ENCODE measurements at places on chromosomes 4 and X.
A peak's percentile ranks its signal among the peaks of the same experiment; 100 is the strongest.

GRCh38 chr4:176794151-176794550, 1.4 kb upstream of the VEGFC start:
- H3K27ac ChIP-seq, result no peak overlapping the region
- no peak overlapping the region for H3K4me3 ChIP-seq
- H3K27me3 ChIP-seq, result peaks cover 55% of the 10 kb centered on the region

GRCh38 chrX:71216485-71216884, 6.5 kb upstream of the GJB1 start:
- no peak overlapping the region for H3K4me3 ChIP-seq
- DNase-seq, result no peak
- H3K27ac ChIP-seq, result no peak overlapping the region
- H3K4me1 ChIP-seq, result peaks cover 3% of the 10 kb centered on the region
- no peaks in the 10 kb centered on the region for H3K27me3 ChIP-seq

DNA sequence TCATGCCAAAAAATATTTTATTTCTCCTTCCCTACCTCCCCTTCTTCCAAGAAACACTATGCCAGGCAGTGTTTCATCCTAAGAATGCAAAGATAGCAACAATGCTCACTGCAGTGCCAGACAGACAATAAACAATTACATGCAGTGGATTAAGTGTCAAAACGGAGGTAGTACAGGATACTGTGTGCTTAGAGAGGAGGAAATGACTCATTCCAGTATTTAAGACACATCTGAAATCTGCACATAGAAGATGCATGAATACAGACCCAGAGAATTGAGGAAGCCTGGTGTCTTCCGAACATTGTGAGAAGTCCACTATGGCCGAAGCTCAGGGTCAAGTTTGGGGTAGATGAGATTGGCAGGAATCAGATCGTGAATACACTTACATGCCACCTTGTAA, 326.4 kb downstream of the PPP3CA start:
- H3K27me3 ChIP-seq, result no peaks in the 10 kb centered on the region
- peaks cover 40% of the 10 kb centered on the region for H3K4me1 ChIP-seq
- H3K4me3 ChIP-seq, result no peak overlapping the region
- H3K36me3 ChIP-seq, result peaks cover 12% of the 10 kb centered on the region
- no peak for DNase-seq
- H3K27ac ChIP-seq, result peak overlapping the region; percentile 34

DNA sequence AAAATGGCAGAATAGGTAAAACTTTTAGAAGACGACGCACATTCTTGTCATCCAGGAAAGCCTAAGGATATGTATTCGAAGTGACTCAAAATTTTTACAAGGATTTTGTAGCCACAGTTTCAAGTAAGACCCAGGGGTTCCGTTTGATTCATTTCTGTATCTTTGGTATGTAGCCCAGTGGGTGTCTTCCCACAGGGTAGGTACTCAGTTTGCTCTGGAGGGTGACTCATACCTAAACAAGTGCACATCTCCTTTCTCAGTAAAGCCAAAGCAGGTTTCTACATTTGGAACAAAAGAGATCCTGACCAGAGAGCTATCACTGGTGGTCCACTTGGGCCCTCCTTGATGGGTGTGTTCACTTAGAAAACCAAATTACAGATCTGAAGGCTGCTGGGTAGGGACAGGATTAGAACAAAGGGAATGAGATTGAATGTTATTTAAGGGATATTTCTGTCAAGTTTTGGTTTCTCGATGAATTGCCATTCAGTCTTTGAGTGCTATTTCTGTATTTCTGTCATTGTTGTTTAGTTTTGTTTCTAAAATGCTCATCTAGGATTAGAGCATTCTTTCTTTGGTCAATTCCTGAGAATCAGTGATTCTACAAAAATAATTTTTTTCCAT, 56.1 kb downstream of the PLS3 start:
- no peaks in the 10 kb centered on the region for H3K27me3 ChIP-seq
- no peaks in the 10 kb centered on the region for H3K36me3 ChIP-seq

- no peaks in the 10 kb centered on the region for H3K27me3 ChIP-seq
- peaks cover 22% of the 10 kb centered on the region for H3K4me1 ChIP-seq
- peak overlapping the region; percentile 51 for H3K27ac ChIP-seq
Observed at GRCh38 chrX:39238006-39238405, 436.7 kb downstream of the MID1IP1 start.

DNA sequence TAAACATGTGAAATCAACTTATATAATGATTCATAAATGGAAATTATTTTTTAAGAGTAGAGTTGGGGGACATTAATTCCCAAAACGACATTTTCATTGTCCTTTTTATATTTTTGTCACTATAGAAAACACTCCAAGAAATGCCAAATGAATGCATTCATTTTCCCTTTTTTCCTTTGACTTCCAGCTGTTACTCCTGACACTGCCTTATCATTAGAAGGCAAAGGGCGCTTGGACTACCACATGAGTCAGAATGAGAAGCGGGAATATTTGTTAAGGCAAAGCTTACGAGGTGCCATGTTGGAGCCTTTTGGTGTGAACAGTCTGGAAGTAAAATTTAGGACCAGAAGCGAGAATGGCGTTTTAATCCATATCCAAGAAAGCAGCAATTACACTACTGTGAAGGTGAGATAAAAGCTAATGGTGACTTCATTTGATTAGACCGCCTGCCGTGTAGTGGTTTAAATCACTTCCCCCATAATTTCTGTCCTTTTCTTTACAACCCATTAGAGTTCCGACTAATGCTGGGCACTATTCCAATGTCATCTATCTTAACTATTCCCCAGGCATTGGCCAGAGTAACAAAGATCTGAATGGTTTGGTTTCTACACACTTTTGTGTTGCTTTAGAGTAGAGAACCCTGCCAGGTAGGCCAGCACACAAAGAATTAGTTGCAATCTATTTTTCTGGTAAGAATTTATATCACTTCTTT, 166.7 kb downstream of the FAT4 start:
- H3K36me3 ChIP-seq, result no peaks in the 10 kb centered on the region
- H3K27me3 ChIP-seq, result no peaks in the 10 kb centered on the region
- H3K4me3 ChIP-seq, result no peak overlapping the region
- DNase-seq, result no peak

DNA sequence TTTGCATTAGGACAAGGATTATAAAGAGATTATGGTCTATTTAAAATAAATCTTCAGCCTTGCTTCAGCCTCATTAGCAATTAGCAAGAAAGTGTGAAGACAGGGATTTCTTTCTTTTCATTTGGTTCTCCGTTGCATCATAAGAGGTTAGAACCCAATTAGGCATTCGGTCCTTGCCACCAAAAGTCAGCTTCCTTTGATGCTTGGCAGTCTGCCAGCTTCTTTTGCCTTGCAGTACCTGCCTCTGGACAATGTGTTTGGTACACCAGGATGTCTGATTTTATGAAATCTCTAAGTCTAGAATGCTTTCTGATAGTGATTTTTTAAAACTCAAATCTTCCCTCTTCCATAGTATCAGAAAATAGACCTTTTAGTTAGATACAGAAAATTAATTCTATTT, 12.4 kb downstream of the SMIM20 start:
- peaks cover 5% of the 10 kb centered on the region for H3K36me3 ChIP-seq
- H3K4me1 ChIP-seq, result peaks cover 10% of the 10 kb centered on the region
- no peak overlapping the region for H3K27ac ChIP-seq

GRCh38 chrX:134670134-134670924, 12.1 kb upstream of the PLAC1 start:
- no peaks in the 10 kb centered on the region for H3K27me3 ChIP-seq
- no peaks in the 10 kb centered on the region for H3K4me1 ChIP-seq
- no peak overlapping the region for H3K4me3 ChIP-seq
- no peak for DNase-seq
- H3K27ac ChIP-seq, result no peak overlapping the region

DNA sequence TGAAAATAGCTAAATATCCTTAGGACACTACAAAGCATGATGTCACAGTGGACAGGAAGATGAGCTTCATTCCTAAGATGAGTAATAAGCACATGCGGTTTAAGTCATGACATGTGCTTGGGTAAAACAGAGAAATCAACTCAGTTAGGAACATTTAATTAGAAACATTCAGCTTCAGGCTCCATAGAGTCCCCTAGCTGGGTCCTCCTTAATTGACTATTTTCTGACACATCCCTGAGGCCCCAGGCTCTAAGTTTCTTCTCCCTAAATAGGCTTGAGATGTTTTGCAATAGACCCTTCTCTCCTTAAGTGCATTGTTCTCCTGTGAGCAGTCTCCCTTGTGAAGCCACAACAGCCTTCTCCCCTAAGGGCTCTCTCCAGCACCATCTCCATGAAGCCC, 70.4 kb upstream of the ANXA3 start:
- H3K4me3 ChIP-seq, result no peak overlapping the region
- H3K27me3 ChIP-seq, result no peaks in the 10 kb centered on the region
- H3K36me3 ChIP-seq, result no peaks in the 10 kb centered on the region
- no peak for DNase-seq
- H3K4me1 ChIP-seq, result no peaks in the 10 kb centered on the region
- no peak overlapping the region for H3K27ac ChIP-seq

- H3K27ac ChIP-seq, result no peak overlapping the region
- DNase-seq, result no peak
- H3K4me1 ChIP-seq, result peaks cover 4% of the 10 kb centered on the region
- H3K4me3 ChIP-seq, result no peak overlapping the region
- H3K27me3 ChIP-seq, result no peaks in the 10 kb centered on the region
Observed at GRCh38 chr4:9977518-9978031, 43.7 kb downstream of the SLC2A9 start.

GRCh38 chrX:105700331-105700730, 122.0 kb upstream of the NRK start:
- DNase-seq, result no peak
- H3K4me1 ChIP-seq, result no peaks in the 10 kb centered on the region
- H3K4me3 ChIP-seq, result no peak overlapping the region
- no peaks in the 10 kb centered on the region for H3K27me3 ChIP-seq
- no peaks in the 10 kb centered on the region for H3K36me3 ChIP-seq

GRCh38 chr4:125389713-125390112, 75.0 kb downstream of the FAT4 start:
- no peaks in the 10 kb centered on the region for H3K36me3 ChIP-seq
- DNase-seq, result no peak
- H3K27ac ChIP-seq, result no peak overlapping the region
- no peaks in the 10 kb centered on the region for H3K27me3 ChIP-seq
- no peaks in the 10 kb centered on the region for H3K4me1 ChIP-seq

DNA sequence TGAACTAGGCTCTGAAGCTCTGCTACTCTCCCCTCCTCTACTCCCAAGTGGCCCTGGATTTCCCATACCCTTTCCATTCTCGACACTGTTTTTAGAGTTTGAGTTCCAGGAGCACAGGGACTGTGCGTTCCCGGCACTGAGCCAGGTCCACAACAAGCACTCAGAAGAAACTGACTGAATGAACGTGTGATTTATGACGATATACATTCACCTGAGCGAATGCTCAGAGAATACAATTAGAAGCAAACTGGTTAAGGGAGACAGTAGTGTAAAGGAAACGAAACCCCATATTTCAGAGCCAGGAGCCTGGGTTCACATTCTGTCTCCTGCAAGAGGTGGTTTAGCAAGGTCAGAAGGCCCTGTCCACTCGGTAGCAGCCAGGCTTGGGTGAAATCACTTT, 1.4 kb upstream of the KIAA0232 start:
- H3K27me3 ChIP-seq, result no peaks in the 10 kb centered on the region
- H3K4me1 ChIP-seq, result peaks cover 73% of the 10 kb centered on the region
- H3K4me3 ChIP-seq, result peak overlapping the region; percentile 53
- DNase-seq, result no peak
- peak overlapping the region; percentile 73 for H3K27ac ChIP-seq

DNA sequence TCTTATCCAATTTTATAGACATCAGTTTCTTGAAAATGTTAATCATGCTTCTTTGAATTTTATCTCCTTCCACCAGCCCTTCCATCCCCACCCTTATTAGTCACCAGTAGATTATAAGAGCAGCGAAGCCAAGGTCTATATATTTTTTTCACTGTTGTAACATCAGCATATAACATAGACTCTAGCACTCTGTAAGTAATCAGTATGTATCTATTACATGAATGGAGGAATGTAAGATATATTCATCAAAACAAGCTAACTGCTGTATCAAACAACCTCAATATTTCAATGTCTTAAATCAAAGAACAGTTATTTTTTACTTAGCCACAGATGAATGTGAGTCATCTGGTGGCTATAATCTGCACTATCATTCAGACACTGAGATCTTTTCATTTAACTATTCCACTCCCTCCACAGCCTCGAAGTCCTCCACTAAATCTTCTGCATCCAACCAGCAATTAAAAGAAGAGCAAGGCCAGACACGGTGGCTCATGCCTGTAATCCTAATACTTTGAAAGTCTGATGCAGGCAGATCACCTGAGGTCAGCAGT, 178.9 kb downstream of the CENPC start:
- DNase-seq, result no peak
- no peak overlapping the region for H3K27ac ChIP-seq
- H3K4me1 ChIP-seq, result no peaks in the 10 kb centered on the region
- no peaks in the 10 kb centered on the region for H3K36me3 ChIP-seq
- H3K27me3 ChIP-seq, result no peaks in the 10 kb centered on the region
- H3K4me3 ChIP-seq, result no peak overlapping the region

DNA sequence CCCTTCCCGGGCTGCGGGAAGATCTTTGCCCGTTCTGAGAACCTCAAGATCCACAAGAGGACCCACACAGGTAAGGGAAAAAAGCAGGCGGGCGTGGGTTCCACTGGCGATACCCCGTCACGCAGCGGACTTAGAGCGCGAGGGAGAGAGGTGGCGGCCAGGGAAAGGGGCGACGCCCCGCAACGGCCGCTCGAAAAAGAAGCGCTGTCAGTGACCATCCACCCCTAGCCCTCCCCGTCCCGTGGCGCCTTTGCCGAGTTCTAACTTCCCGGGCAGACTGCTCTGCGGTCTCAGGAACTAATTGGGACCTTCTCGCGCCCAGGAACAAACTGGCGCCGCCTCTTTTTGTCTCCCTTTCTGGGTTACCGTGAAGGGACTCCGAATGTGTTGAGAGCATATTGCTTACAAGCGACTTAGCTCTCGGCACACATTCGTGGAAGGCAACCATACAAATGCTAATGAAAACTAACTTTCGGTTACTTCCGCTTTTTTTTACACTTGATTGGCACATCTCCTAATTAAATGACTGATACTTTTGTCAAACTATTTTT, 1.8 kb downstream of the ZIC3 start:
- DNase-seq, result no peak
- peaks cover 85% of the 10 kb centered on the region for H3K27me3 ChIP-seq
- no peak overlapping the region for H3K27ac ChIP-seq
- H3K4me3 ChIP-seq, result peak overlapping the region; percentile 55
- peaks cover 15% of the 10 kb centered on the region for H3K4me1 ChIP-seq
- H3K36me3 ChIP-seq, result peaks cover 3% of the 10 kb centered on the region

DNA sequence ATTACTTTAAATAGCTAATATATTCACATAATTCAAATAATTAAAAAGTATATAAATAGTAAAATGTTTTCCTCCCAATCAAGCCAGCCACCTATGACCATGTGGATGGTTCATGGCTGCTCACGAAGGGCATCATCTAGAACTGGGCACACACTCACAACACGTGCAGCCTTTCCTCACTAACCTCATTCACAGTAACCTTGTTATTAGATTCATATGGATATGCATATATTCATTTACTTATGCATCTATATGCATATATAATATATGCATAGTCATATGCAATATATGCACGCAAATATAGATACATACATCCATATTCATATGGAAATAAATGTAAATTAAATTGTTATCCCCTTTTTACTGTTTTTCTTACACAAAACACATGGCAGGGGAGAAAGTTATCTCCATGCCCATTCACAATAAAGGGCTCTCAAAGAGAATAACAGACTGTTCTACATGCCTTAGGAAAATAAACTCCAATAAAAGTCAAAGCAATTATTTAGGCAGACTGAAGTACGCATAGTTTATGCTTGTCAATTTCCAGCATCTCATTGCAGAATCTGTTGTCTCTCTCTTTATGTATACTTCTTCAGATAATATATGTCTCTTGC, 163.9 kb upstream of the ADGRL3 start:
- no peaks in the 10 kb centered on the region for H3K4me1 ChIP-seq
- H3K27me3 ChIP-seq, result no peaks in the 10 kb centered on the region
- no peak overlapping the region for H3K27ac ChIP-seq

- no peak overlapping the region for H3K4me3 ChIP-seq
- H3K27me3 ChIP-seq, result no peaks in the 10 kb centered on the region
- no peak overlapping the region for H3K27ac ChIP-seq
- no peak for DNase-seq
- no peaks in the 10 kb centered on the region for H3K4me1 ChIP-seq
Observed at GRCh38 chr4:181661090-181661489, 582.1 kb upstream of the TENM3 start.
